Fibroblast of skin of back (primary cell): ENCODE measurements at places on chromosomes 6 and 20.

GRCh38 chr6:154341871-154342270 lies 14.7 kb downstream of the IPCEF1 start:
- peak; percentile 22 for DNase-seq

DNA sequence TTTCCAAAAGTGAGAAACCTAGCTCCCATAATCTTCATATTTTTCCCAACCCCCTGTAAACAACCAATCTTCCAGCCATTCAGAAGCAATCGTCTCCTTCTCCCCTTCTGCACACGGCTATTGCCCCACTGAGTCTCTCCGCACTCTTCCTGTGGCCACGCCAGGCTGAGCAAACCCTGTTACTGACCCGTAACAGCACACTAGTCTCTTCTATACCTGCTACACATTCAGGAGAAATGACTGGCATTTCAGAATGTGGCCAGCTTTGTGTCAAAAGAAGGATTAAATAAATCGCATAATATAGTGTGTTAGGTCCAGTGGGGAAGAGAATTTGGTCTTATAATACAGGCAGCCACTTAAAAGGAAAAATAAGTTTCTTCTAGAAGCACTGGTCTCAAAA lies 41.4 kb downstream of the ECT2L start:
- no peak for DNase-seq

- peak; percentile 71 for DNase-seq
These were observed 41.6 kb upstream of the DSE start for GRCh38 chr6:116329156-116329555.

DNA sequence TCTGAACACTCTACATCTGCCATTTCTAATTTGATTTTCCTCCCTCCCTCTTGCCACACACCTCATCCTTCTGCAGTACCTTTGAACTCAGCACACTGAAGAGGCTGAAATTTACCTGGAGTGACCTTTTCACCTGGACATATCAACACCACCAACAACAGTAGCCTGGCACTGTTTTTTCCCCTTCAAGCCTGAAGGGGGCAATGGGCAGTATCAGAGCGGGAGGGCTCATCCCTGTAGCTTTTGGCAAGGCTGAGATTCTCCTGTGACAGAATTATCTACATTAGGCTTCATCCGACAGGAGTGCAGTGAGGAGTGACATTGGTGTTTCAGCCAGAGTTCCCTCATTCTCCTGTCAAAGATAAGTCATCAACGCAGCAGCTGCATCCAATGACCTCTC lies 312.8 kb upstream of the SPTLC3 start:
- no peak for DNase-seq

GRCh38 chr6:119781365-119781764 lies 431.8 kb upstream of the MAN1A1 start:
- DNase-seq = no peak

- DNase-seq = no peak
These were observed 372.7 kb downstream of the CBLN4 start for GRCh38 chr20:55632592-55632991.

DNA sequence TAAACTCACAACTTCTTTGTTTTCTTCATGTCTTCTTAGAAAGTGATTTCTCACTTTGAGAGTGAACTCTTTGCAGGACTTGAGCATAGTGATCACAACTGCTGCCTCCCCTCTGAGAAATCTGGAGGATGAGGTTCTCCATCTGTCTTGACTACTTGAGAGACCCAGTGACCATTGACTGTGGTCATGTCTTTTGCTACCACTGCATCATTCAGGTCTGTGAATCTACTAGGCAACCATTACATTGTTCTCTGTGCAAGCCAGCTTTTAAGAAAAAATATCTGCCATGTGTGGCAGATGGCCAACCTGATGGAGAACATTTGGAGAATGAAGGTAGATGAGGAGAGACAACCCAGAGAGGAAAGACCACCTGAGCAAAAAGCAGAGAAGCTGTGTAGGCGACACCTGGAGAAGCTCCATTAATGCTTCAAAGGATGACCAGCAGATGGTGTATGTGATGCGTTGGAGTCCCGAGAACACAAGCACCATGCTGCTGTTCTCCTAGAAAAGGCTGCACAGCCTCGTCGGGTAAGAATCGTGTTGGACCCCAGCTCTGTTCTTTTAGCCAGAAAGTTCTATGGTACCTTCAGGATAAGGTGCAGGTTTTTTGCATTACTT lies 25.1 kb upstream of the TRIM26 start:
- peak; percentile 28 for DNase-seq

DNA sequence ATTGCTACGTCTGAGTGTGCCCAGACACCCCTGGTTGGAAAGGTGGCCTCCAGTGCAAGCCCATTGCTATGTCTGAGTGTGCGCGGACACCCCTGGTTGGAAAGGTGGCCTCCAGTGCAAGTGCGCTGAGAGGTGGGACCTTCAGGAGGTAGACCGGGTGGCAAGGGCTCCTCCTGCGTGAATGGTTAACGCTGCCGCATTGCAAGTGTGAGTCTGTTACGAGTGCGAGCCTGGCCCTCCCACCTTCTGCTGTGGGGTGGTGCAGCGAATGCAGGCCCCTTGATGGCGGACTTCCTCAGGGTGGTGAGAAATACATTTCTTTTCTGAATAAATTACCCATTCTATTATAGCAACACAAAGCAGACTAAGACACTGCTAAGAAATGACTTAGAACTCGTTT lies 208.8 kb downstream of the DLL1 start:
- no peak for DNase-seq

- peak; percentile 59 for DNase-seq
These were observed 23.0 kb upstream of the NAA20 start for GRCh38 chr20:19993958-19994669.

GRCh38 chr6:105775095-105775494 lies 311.0 kb upstream of the PRDM1 start:
- no peak for DNase-seq

DNA sequence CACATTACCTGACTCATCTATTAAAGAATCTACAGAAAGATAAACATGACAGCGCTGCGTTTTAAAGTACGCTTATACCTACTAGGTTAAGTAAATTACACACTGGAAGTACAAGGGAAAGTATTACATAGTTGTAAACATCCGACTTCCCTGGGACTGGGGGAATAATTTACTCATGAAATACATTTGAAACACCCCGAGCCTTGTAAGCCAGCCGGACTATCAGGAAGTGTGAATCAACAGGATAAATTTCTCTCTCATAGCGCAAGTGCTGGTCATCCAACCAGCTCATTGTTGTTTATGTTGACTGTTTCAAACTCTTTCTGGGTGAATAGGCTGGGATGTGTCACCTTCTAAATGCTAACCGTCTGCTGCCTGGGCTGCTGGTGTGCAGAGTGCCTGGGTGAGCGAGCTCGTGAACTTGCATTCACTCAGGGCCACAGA lies 4.9 kb downstream of the BMP6 start:
- DNase-seq = peak; percentile 91

GRCh38 chr20:34968042-34968775 lies 12.5 kb downstream of the MYH7B start:
- no peak for DNase-seq

GRCh38 chr6:30129265-30130178 lies 6.4 kb upstream of the TRIM40 start:
- no peak for DNase-seq

- peak; percentile 99 for DNase-seq
These were observed 177.8 kb upstream of the ECI2 start for GRCh38 chr6:4313044-4313686.

DNA sequence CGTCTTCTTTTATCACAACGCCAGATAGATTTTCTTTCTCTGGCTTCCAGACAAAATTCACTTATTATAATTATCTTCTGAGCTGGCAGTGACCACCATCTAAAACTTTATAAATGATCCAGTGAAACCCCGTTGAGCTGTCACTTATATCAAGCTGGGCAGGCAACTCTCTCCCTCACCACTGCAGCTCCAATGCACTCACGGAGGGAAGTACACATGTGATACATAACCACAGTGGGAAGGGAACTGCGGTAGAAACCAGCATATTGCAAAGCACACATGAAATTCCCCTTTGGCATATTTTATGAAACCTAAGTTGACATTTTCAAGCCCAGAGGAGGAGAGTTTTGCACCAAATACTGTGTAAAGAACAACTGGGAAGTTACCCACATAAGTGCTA lies 536.9 kb downstream of the HACE1 start:
- no peak for DNase-seq

DNA sequence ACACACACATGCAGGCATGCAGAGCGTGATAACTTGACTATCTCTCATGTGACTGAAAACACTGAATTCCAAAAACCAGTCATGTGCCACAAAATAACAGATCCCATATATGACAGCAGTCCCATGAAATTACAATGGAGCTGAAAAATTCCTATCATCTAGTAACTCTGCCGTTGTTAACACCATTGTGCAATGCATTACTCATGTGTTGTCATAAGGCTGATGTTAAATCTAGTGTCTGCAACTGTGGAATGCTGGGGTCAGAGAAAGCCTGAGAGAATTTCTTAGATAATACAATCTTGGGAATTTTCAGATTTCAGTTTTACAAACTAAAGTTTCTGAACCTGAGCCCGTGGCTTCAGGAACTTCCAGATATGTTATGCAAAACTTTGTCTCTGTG lies 70.2 kb downstream of the LYRM4 start:
- DNase-seq = peak; percentile 98

DNA sequence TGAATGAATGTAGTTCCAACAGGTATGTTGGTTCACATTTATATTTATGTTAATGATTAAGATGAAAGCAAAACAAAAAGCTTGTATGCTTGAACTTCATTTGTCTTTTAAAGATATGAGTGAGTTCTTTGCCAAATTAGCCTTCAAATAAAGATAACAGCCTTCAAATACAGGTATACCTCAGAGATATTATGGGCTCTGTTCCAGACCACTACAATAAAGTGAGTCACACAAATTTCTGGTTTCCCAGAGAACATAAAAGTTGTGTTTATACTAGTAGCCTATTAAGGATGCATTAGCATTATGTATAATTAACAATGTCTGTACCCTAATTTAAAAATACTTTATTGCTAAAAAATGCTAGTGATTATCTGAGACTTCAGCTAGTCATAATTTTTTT lies 245.3 kb upstream of the MAN1A1 start:
- no peak for DNase-seq

DNA sequence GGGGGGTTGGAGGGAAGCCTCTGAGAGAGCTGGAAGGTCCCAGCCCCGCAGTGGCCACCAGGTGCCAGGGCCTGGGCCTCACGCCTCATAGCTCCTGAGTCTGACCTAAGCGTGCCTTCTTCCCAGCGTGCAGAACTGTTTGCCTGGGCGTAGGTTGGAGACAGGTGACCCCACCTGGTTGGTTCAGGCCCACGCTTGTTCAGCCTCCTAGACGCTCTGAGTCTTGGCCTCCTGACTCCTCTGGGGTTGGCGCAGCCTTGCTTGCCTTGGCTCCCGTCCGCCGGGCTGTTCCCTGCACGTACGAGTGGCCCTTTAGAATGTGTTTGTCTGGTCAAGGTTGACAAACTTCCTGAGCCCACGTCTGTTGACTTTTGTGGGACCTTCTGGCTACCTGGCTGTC lies 70.8 kb downstream of the EYA2 start:
- DNase-seq = no peak

DNA sequence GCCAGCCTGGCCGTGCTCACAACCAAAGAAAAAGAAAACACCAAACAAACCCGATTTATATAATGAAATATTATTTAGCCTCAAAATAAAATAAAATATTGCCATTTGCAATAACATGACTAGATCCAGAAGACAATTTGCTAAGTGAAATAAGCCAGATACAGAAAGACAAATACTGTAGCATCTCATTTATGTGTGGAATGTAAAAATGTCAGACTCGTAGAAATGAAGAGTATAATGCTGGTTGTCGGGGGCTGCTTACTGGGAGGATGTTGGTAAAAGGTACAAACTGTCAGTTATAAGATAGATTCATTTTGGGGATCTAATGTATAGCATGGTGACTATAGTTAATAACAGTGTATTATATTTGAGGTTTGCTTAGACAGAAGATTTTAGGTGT lies 269.7 kb downstream of the THBS2 start:
- DNase-seq = no peak

GRCh38 chr20:37745553-37745952 lies 51.7 kb downstream of the CTNNBL1 start:
- DNase-seq = no peak

DNA sequence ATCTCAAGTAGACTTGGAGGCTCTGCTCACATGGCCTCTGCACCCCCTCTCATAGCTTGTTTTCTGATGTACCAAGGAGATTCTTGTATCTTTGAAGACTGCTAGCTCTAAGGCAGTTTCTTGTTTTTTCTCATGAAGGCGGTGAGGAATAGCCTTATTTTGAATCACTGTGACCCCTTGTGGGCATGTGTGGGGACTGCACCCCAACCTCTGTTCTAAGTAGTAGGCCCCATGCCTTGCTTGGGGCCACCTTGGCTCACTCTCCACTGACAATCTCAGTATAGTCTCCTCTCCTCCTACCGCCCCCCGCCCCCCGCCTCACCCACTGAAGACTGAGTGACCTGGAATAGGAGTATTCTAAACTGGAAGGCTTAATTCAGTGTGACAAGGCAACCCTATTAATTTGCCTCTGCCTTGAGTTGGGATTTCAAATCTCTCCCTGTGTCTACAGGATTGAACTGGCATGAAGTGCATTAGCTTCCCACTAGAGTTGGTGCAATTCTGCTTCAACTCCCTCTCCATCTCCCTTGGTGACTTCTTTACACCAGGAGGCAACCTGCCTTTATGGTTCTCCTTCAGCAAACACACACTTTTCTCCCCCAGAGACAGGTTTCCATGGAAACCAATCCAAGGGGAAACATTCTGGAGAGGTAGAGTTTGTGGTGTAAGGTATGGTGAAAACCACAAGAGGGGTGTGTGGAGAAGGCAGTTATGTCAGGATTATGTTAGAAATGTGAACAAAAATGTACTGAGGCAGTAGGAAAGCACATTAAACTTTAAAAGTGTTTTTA lies 75.4 kb upstream of the ECI2 start:
- peak; percentile 54 for DNase-seq

GRCh38 chr20:45183084-45183483 lies 8.4 kb downstream of the PI3 start:
- DNase-seq = no peak

- DNase-seq = peak; percentile 96
These were observed 8.4 kb upstream of the NUP153 start for GRCh38 chr6:17714879-17715851.

- DNase-seq = peak; percentile 42
These were observed 134.0 kb upstream of the ARMC2 start for GRCh38 chr6:108714101-108714765.
